HCT116 (cell line): ENCODE measurements at places on chromosomes 5 and 9. TPM values are rescaled to one million over a fixed set of nuclear protein-coding genes. Genes with fewer than 3 reads are reported as not detected.

The C9orf50 gene
- total RNA-seq: not detected

The CDH9 gene
- total RNA-seq: not detected

The KLF9 gene
- 8.3 TPM for total RNA-seq

The CYLC2 gene
- total RNA-seq: not detected

The IL17B gene
- 0.81 TPM for total RNA-seq

The CRHBP gene
- total RNA-seq: not detected

The SNX2 gene
- total RNA-seq: 57.7 TPM

The FREM1 gene
- 0.12 TPM for total RNA-seq

The FST gene
- total RNA-seq: 0.34 TPM

The NR4A3 gene
- 0.86 TPM for total RNA-seq

The MAPKAP1 gene
- total RNA-seq: 72.5 TPM

The KIF4B gene
- 0.12 TPM for total RNA-seq

- DNase-seq: peak; percentile 88
These were observed 4.5 kb downstream of the EGR1 start for GRCh38 chr5:138469540-138470321.

DNA sequence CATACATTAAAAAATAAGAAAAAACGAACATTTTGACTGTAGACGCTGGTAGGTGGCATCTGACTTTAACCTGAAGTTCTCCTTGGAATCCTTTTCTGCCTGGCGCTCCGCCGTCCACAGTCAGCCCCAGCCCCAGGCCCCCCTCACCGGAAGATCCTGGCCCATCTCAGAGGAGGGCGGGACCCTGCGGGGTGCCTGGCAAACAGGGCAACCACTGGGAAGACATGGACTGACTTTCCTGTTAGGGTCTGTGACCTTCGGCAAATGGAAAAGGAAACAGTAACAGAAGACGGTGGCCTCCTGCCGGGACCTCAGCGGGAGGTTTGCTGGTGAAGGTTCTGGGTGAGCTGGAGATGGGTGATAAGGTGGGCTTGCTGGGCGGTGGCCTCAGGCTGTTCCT is 11.7 kb upstream of the EGR1 start:
- no peak for DNase-seq

GRCh38 chr5:101897914-101898313 is 398.2 kb downstream of the SLCO4C1 start:
- DNase-seq: no peak

- DNase-seq: no peak
These were observed 92.0 kb downstream of the THBS4 start for GRCh38 chr5:80127116-80127552.

- no peak for DNase-seq
These were observed 3.4 kb upstream of the CCDC187 start for GRCh38 chr9:136307215-136307750.

DNA sequence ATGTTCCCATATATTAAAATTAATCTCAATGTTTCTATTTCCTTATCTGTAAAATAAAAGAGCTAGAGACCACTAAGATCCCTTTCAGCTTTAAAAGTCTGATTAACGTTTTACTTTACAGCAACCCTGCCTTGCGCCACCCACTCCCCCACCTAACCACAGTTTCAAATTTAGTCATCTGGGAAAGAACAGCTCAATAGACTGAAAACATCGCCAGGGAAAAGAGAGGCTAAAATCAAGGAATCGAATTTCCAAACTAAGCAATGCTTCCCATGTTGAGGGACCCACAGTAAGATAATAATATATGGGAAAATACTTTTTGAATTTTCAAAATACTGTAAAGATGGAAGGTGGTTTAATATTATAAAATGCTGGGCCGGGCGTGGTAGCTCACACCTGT is 6.6 kb downstream of the SAXO1 start:
- DNase-seq: no peak

GRCh38 chr5:107655831-107656230 is 14.9 kb downstream of the EFNA5 start:
- DNase-seq: no peak

DNA sequence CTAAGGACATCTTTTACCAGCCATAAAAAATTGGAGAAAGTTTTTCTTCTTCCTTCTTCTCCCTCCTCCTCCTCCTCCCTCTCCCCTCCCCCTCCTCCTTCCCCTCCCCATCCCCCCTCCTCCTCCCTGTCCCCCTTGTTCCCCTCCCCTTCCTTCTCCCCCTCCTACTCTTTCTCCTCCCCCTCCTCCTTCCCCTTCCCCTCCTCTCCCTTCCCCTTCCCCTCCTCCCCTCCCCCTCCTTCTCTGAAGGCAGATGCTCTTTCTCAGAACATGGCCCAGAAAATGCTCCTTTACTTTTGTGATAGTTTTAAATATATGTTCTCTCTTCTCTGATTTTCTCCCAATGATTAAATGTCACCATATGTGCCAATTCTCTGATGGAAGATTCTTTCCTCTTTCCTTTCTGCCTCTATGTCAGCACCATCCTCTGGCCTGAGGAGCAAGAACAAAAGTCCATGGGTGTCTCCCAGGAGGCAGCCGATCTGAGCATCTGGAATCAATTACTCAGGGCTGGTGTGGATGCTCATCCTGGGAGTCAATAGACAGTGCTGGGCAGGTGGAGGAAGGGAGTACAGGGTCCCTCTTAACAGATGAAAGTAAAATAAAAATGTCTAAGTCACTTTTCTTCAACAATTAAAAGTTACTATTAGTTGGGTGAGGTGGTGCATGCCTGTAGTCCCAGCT is 63.0 kb upstream of the GNA14 start:
- no peak for DNase-seq

- no peak for DNase-seq
These were observed 711.5 kb downstream of the CETN3 start for GRCh38 chr5:89698028-89698427.

DNA sequence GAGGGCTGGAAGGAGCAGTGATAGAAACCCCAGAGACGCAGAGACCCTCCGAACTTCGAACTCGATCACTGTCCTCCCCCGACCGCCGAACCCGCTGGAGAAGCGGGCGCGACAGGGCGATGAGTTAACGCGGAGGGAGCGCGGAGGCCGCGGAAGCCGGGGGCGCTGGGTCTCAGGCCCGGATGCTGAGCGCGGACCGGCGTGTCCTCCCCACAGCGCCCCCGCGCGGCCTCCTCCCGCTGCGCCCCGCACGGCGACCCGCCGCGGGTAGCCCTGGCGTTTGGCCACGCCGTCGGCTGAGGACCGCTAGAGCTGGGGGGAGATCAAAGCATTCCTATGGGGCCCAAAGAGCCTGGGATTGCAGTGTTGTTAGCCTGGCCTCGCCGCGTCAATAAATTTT is 7.7 kb upstream of the DMRT2 start:
- DNase-seq: no peak

DNA sequence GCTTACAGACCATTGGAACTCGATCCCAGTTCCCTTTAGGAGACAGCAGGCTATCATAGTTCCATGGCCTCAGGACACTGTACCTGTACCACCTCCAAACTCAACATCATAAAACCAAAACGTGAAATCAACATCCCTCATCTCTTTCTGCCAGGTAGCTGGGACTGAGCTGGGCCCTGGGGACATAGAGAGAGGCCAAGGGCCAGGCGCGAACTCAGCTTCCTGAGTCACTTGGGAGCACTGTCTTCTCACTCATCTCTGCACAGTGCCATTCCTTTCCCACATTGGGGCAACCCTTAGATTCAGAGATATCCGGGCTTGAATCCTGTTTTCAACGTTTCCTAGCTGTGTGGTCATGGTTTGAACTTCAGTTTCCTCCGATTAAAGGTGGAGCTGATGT is 12.2 kb downstream of the DAB2IP start:
- DNase-seq: no peak

DNA sequence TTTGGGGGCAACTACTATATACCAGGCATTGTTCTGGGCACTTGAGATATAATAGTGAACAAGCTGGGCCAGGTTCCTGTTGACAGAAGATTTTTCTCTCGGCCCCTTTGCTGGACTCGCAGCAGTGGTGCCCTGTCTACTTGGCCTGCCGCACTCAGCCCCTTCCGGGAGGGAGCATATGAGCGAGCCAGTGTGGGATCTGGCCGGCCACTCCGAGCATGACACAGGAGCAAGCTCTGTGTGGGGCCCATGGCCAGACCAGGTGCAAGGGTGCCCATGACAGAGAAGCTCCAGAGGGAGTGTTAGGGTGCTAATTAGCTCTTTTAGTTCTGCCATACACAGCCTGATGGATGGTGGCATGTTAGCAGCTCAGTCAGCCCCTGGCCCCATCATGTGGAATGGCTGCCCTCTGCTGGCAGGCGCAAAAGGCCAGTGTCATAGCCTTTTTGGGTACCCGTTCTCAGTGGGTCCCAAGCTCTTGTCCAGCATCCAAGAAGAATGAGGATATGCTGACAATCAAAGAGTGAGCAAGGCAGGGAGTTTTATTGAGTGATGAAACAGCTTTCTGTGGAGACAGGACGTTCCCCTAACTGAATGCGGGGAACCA is 9.3 kb upstream of the KIF4B start:
- peak; percentile 31 for DNase-seq

DNA sequence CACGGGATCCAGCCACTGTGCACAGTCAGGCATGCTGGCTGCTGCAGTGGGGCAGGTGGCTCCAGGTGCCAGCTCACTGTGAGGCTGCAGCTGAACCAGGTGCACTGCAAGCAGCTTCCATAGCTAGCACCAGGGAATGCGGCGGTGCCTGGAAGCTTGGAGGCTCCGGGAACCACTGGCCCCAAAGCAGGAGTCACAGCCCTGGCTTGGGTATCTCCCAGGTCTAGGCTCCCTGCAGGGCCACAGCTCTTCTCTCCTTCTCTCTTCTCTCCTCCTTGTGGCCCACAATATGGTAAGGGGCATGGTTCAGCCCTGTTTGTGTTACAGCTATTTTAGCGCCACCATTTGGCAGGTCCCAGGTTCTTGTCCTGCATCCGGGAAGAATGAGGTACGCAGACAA is 6.7 kb upstream of the MTMR12 start:
- no peak for DNase-seq

DNA sequence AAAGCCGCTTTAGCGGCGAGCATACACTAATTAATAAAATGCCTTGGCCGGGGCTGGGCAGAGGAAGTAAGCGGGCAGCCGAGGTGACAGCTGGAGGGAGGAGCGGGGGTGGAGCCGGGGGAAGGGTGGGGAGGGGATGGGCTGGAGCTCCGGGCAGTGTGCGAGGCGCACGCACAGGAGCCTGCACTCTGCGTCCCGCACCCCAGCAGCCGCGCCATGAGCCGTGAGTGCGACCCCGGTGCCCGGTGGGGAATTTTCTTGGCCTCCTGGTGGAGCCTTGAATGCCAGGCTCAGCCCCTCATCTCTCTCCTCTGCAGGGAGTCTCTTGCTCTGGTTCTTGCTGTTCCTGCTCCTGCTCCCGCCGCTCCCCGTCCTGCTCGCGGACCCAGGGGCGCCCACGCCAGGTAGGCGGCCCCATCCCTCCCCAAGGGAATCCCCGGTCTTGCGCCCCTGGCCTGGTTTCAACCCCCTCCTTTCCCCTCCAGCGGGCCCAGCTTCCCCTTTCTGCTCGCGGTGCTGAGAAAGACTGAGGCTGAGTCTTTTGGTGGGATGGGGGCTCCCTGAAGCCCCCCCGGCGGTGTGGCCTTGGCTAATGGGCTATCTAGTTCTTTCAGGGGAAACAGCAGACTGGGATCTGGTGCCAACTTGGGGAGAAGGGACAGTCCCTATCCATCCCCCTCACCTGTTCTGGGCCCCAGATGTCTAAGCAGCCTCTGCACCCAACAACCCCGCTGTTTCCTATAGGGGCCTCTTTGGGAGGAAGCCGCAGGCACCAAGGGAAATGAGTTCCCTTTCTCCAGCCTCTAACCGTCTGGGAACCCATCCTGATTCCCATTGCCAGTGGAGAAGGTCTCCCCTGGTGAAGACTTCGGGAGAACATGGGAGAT is at the start of gene PTGS1:
PTGS1 (plus strand) TSS at position 156 of the 887 bp plus-strand sequence; CDS start at position 217, 61 bp downstream.
- DNase-seq: no peak

DNA sequence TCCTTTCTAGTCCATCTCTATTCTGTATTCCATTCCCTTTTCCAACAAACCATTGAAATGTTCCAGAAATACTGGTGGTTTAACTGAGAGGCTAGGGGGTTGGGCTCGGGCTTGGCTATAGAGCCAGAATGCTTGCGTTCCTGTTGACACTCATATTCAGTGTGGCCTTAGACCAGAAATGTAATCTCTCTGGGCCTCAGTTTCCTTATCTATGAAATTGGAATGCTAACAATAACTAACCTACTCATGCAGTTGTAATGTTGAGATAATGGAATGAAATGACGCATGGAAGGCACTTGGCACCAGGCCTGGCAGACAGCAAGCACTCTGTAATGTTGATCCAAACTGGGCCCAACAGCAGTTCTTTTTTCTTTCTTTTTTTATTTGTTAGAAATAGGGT is 26.8 kb downstream of the JADE2 start:
- DNase-seq: no peak

DNA sequence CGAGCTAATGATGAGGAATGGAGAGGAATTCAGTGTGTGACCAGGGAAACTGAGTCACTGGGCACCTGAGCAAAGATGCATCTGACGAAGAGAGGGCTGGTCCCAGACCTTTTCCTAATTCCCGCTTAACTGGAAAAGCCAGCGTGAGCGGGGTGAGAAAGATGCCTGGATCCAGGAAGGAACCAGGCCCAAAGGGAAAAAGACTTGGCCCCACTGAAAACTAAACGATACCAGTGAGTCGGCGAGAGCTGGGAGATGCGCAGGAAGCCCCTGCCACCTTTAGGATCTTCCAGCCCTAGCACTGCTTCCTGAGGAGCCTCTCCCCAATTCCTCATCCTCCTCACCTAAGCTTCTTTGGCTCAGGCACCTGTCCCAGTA is 499 bp upstream of the FCHSD1 start:
- DNase-seq: no peak

DNA sequence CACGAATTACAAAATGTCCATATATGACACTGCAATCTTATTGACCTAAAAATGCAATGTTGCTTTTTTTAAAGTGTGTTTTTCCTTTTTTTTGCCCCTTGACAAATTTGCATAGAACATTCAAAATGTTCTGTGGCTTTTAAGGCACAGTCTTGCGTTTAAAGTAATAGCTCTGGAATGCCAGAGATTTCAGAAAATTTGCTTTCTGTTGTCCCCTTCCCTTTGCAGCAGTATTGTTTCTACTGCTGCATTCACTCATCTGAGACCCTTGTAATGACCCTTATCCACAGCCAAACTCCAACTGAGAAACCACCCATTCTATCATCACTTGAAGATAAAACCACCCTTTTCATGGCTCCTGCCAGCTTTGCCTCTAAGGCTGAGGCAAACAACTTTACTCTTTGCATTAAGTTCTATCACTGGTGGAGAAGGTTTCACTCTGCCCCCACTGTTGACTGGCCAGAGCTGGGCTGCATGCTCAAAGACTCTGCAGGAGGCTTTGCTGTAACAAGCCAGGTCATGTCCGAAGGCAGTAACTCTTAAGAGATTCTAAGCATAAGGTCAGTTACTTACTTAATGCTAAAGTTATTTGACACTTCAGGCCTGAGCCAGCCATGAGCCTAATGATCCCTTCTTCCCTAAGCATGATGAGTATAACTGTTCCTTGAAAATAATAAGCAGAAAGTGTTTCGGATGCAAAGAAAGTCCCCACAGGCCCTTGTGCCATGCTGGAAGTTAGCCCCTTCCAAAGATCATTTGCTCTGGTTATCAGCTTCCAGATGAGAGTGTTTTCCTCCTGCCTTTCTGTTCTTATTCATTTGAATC is 101.9 kb downstream of the CD180 start:
- DNase-seq: no peak
